ENCODE measurements at places on chromosomes 5 and 9. TPM values are rescaled to one million over a fixed set of nuclear protein-coding genes. Genes with fewer than 3 reads are reported as not detected.

- no peaks in the 10 kb centered on the region for H3K4me1 ChIP-seq
- no peak for DNase-seq
- no peaks in the 10 kb centered on the region for H3K27me3 ChIP-seq
- no peaks in the 10 kb centered on the region for H3K36me3 ChIP-seq
- H3K27ac ChIP-seq: no peak overlapping the region
These were observed 86.7 kb downstream of the CDH6 start for GRCh38 chr5:31280210-31280609.

DNA sequence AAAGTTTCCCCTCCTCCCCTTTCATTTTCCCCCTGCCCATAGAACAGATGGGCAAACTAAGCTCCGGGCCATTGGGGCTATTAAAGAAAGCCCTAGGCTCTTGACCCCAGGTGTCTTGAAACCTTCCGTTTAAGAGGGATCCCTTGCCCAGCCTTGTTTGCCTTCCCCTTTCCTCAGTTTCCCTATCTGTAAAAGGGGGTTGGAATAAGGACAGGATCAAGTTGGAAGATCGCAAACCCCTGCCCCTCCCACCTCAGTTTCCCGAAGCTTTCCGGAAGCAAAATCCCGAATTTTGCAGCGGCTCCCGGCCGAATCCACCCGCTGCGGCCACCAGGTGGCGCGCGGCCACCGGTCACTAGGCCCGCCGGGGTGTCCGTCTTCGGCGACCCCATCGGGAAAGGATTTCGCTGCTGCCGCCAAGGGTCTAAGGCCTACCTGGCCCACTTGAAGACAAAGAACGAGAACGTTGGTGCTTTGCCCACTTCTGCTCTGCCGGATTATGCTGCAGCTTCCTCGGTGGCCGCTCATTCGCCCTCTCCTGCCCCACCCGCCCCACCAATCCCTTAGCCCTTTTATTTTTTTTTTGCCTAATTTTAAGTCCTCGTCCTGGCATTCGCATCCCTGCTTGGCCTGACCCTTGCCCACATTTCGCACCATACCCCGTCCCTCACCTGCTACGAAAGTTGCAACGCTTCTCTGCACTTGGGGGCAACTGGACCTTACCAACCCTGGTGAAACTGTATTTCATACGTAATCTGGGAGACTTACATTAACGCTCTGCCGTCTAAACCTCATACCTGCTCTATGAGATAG lies 962 bp upstream of the NR6A1 start:
- DNase-seq: no peak
- H3K27ac ChIP-seq: peak overlapping the region; percentile 79

Gene SLC28A3
- total RNA-seq: not detected

Gene SLC36A3
- not detected for total RNA-seq
